Retina (tissue), 1 donor: ENCODE measurements at places on chromosomes 5 and 9.

DNA sequence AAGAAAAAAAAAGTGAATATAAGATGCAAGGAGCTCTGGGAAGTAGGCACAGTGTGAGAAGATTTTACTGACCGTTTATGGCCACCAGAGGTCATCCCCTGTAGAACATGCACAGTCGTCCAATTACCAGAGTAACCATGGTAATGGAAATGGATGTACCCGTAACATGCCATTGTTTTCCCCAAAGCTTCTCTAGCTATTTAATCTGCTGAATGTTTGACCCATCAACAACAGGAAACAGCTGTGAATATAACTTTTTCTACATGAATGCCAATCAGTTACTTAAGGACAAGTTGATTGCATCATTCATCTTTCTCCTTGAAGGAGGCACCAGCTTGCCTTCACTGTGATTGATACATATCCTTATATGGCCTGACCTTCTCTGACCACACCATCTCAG is 1967.0 kb upstream of the CDH9 start:
- no peak for DNase-seq

- peak; percentile 94 for DNase-seq
These were observed 1.6 kb upstream of the HAPLN1 start for GRCh38 chr5:83721953-83722901.

GRCh38 chr5:57117596-57117995 is 56.3 kb upstream of the GPBP1 start:
- no peak for DNase-seq

DNA sequence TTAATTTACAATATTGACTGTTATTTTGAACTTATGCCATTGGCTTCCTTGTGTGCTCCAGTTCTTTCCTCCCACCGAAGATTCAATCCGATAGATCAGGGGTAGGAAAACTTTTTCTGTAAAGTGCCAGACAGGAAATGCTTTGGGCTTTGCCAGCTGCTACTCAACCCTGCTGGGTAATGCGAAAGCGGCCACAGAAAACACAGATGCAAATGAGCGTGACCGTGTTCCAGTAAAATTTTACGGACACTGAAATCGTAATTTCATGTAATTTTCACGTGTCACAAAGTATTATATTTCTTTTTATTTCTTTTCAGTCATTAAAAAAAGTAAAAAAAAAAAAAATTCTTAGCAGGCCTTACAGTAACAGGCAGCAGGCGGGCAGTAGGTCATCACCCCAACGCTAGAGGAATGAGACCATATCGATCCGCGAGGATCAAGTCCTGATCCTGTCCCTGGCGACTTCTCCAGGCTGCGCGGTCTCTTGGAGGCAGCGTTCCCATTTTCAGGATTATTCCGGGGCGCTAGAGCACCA is 599 bp downstream of the NMRK1 start:
- no peak for DNase-seq

GRCh38 chr9:1285526-1285925 is 235.4 kb downstream of the DMRT2 start:
- no peak for DNase-seq

- DNase-seq: no peak
These were observed 706.6 kb upstream of the RGMB start for GRCh38 chr5:98066910-98067309.

GRCh38 chr9:112700085-112700484 is 17.8 kb downstream of the INIP start:
- no peak for DNase-seq

DNA sequence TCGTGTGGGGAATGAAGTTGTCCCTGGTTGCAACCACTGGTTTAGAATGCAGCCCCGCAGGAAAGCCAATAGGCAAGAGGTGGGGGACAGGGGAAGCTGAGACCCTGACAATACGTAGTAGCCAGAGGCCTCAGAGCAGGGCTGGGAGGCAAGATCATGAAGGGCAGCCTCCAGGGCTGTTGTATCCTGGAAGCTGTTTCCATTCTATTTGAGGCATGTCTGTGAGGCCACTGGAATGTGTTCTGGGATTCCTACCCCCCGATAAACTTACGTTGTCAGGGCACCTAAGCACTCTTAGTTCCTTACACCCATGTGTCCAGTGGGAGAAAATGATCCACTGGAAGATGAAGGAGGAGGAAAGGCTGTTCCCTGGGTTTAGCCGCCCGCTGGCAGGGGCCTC is 177.3 kb downstream of the CFAP90 start:
- DNase-seq: no peak

DNA sequence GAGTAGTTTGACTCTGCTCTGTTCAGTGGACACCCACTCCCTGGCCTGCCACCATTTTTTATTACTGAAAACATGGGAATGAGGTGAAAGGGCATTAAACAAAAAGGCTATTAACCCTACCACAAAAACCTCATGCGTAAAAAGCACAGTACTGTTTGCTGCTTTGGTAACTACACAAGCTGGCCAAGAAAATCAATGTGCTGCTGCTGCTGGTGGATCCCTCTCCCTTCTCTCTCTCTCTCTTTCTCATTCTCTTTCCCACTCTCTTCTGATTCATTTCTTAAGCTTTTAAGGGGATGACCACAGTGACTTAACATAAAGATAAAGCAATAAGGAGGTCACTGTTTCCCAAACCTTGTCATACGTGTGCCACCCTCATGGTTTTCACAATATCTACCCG is 183.2 kb upstream of the TBC1D2 start:
- no peak for DNase-seq

DNA sequence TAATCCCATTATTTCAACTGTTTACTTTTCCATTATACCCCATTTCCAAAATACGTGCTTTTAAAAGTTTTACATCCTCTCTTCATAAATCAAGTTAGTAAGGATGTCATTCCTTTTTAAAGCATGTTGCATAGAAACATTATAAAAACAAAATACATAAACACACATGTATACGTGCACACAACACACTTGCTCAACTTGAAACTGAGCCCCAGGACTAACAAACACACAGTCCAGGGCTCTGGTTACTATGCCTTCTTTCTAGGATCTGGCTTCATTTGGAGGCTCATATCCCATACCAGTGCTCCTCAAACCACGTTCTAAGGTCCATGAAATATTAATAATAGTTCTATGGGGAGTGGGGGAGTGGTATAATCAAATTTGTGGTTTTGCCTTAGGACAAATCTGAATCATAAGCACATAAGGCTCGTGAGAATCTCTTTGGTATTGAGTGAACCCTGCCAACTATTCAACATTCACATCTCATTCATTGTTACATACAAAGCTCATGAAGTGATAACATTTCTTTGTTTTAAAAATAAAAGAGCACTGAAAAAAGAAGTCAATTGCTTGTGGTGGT is 55.2 kb downstream of the NFIB start:
- no peak for DNase-seq

DNA sequence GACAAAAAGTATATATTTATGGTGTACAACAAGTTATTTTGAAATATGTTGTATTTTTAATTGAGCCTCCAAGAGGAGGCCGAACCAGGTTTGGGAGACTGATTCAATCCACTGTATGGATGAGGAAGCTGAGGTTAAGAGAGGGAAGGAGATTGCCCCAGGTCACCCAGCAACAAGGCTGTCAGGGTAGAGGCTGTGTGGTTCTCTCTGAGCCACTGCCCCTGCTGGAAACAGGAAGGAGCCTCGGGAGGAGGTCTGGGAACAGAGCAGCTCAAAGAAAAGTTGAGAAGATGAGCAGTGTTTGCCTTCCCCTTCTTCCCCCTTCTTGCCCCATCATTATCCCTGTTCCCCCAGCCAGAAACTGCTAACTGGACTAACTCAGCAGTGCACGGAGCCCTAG is 6.6 kb upstream of the FAT2 start:
- DNase-seq: no peak

DNA sequence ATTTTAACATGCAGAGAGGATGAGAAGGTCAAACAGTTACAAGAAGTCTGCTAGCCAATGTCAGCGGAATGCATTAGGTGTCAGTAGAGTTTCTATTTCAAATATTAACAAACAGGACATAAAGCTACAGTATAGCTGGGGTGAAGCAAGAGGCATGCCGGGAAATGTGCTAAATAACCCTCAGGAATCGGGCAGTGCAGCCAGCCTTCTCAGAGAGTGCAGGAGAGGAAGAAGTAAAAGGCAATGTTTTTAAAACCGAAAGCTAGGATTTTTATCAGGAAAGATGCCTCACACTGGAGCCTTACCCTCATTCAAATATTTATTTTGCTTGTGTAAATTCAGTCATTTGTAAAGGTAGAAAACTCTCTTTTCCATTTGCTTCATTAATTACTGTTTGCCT is 59.1 kb upstream of the SH3GL2 start:
- DNase-seq: no peak

GRCh38 chr5:59760785-59761348 is 132.7 kb downstream of the PDE4D start:
- no peak for DNase-seq

DNA sequence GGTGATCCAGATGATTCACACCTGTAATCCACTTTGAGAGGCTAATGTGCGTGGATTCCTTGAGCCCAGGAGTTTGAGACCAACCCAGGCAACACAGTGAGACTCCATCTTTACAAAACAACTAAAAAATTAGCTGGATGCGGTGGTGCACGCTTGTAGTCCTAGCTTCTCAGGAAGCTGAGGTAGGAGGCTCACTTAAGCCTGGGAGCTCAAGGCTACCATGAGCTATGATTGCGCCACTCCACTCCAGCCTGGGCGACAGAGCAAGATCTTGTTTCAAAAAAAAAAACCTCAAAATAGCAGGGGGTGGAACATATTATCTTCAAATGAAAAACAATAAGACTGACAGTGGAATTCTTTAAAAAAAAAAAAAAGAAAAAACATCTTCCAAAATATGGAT is 59.0 kb downstream of the PCDHGC5 start:
- DNase-seq: no peak

DNA sequence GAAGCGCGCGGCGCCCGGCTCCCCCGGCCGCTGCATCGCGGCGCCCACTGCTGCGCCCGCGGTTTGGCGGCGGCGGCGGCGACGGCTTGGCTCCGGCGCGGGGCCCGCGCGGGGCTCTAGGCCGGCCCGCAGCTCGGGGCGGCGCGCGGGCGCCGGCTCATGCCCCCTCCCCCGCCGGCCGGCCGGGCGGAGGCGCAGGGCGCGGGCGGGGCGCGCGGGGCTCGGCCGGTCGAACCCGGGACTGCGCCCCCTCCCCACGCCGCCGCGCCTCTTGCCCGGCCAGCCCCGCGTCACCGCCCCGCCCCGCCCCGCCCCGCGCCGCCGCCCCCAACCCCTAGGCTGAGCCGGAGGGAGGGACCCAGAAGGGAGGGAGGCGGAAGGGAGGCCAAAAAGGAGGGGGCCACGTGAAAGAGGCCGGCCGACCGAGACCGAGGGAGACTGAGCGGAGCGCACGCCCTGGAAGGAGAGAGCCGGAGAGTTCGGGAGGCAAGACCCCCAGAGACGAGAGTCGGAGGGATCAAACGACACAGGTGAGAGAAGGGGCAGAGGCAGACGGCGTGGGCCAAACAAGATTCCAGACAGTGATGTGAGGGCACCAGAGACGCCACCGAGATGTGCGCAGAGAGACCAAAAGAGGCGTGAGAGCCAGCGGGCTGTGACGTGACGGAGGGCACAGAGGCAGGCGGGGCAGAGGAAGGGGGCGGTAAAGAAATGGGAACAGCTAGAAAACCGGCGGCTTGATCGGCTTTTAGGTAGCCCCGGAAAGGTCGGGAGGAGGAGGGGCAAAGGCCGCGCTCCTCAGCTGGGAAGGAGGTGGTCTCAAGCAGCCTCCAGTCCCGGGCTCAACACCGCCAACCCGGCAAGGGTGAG is at the start of gene BARX1:
TSS of gene BARX1 (minus strand) at position 245 of the 870 bp plus-strand sequence. CDS start at position 36, 209 bp downstream.
- peak; percentile 71 for DNase-seq

- DNase-seq: no peak
These were observed 10.3 kb downstream of the NINJ1 start for GRCh38 chr9:93123561-93124283.

GRCh38 chr9:479971-480350 is 265.3 kb downstream of the DOCK8 start:
- DNase-seq: peak; percentile 10

DNA sequence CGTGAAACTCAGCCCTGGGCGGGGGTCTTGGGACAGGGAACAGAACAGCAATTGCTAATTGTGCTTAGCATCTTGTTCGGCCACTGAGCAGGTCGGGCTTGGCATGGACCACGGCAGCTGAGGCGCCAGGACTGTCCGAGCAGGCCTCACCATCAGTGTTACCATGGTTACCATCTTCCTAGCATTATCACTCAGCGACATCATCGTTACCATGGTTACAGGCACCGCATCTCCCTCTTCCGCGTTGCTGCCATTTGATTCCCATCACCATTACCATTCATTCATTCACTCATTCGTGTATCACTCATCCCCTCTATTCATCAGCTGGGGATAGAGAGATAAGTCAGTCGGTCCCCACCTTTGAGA is 81.0 kb upstream of the ZBTB43 start:
- peak; percentile 77 for DNase-seq

DNA sequence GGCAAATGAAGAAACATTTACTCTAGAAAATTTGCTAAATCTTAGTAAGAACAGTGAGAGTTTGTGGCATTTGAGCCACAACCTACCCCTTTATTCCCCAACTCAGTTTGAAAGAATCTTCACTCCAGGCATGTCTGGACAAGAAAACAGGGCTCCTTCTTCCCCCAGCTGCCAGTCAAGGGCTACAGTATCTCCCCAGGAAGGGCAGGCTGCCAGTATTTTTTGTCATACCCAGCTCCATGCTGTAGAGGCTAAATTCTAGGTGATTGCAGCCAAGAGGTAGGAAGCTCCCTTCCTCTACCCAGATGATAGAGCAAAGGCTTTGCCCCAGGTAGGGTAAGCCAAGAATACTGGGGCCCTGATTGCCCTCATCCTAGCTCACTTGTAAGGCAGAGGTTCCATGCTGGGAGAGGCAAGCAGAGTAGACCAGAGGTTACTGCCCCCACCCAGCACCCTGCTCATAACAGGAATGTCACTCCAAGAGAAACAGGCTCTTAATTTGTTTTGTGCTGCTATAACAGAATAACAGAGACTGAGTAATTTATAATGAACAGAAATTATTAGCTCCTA is 20.0 kb upstream of the GRPEL2 start:
- no peak for DNase-seq

- DNase-seq: no peak
These were observed 99.9 kb upstream of the TLE4 start for GRCh38 chr9:79471580-79472543.

DNA sequence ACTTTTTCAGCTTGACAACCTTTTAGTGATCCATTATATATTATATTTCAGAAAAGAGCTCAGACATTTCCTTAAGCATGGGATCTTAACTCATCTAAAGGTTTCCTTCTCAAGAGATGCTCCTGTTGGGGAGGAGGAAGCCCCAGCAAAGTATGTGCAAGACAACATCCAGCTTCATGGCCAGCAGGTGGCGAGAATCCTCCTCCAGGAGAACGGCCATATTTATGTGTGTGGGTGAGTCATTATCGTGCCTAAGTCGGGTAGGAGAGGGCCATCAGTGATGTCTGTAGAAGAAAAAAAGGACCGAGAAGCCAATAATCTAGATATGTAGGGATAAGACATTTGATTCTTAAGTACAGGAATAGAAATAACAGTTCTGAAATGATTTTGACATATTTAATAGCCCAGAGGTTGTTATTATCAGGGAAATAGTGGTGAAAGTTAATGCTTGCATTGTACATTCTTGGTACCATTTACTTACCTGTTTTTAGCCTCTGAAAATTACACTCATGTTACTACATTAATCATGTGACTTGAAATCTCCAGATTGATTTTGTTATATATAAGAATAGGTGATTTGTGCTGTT is 28.2 kb downstream of the MTRR start:
- no peak for DNase-seq
